LNCaP clone FGC (cell line): ENCODE measurements at places on chromosomes 6 and 20.

DNA sequence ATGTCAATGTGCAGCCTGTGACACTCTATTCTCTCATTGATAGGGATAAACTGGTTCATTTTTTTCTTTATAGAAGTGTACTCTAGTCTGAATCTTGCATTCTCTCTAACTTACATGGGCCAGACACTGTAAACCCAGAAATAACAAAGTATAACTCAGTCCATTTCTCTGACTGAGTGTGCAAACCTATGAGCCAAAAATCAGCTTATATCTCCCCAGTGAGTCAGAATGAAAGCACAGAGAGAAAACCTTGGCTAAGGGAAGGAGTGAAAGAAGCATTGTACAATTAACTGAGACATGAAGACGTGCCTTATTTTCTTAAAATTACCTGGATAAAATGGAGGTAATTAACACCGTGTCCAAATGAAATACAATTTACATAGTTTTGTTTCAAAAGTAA, 436.9 kb upstream of the IMPG1 start:
- no peak for DNase-seq

DNA sequence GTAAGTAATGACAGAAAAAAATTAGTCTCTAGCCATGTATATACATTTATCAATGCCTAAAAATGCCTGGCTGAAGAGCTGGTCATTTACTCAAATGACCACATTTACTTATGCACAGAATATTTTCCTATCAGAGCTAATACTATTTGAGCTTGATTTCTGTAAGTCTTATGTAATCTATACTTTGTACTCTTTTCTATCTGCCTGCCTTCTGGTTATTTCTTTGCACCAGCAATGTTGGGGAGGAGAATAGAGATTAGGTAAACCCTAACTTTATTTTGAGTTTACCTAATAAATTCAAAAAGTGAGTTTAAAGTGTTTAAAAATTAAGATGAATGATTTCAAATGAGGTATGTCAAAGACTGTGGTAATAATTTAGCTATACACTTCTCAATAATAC, 3.7 kb downstream of the CALHM5 start:
- no peak for DNase-seq

GRCh38 chr6:137927777-137928218, 60.7 kb downstream of the TNFAIP3 start:
- no peak for DNase-seq

GRCh38 chr20:25300496-25301170, 52.7 kb downstream of the PYGB start:
- DNase-seq = no peak

DNA sequence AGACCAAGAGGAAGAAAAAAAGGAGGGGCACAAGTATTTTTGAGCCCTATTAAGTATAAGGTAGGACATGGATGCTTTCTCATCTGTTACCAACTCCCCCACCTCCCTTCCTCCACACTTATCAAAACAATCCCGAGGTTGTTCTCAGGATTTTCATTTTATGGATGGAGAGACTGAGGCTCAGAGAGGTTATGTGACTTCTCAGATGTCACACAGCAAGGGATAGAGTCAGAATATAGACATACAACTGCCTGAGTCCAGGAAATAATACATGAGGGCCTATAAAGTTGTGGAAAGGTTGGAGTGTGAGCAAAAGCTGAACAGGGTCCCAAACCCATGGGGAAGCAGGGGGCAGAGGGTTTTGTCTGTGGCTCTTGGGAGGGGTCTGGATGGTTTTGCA, 19.3 kb downstream of the KCNK17 start:
- DNase-seq = no peak

- no peak for DNase-seq
Observed at GRCh38 chr6:157075549-157076450, 247.5 kb downstream of the TMEM242 start.

GRCh38 chr6:35651244-35651643, 37.5 kb downstream of the FKBP5 start:
- DNase-seq = no peak

- no peak for DNase-seq
Observed at GRCh38 chr6:13260101-13260598, 68.2 kb downstream of the TBC1D7 start.

DNA sequence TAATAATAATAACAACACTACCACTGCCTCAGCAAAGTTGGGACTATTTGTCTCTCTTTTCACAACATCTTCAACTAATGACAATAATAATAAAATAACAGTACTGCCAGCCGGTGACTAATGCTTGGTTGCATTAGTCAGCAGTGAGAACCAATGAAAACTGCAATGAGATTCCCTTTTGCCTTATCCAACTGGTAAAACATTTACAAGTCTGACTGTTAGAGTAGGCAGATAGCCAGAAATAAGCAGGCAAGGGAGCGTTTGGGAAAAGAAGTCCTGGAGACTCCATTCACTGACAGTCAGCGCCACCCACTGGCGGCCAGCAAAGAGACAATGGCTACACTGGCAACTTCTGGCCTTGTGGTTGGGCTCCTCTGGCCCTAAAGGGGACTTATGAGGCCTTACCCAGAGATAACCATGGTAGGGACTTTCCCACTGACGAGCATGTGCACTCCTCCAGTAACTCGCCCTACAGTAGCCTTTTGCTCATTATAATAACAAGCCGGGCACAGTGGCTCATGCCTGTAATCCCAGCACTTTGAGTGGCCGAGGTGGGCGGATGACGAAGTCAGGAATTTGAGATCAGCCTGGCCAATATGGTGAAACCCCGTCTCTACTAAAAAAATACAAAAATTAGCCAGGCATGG, 3.4 kb upstream of the NSFL1C start:
- DNase-seq = peak; percentile 99

- no peak for DNase-seq
Observed at GRCh38 chr20:63890201-63890576, 4.7 kb upstream of the DNAJC5 start.

DNA sequence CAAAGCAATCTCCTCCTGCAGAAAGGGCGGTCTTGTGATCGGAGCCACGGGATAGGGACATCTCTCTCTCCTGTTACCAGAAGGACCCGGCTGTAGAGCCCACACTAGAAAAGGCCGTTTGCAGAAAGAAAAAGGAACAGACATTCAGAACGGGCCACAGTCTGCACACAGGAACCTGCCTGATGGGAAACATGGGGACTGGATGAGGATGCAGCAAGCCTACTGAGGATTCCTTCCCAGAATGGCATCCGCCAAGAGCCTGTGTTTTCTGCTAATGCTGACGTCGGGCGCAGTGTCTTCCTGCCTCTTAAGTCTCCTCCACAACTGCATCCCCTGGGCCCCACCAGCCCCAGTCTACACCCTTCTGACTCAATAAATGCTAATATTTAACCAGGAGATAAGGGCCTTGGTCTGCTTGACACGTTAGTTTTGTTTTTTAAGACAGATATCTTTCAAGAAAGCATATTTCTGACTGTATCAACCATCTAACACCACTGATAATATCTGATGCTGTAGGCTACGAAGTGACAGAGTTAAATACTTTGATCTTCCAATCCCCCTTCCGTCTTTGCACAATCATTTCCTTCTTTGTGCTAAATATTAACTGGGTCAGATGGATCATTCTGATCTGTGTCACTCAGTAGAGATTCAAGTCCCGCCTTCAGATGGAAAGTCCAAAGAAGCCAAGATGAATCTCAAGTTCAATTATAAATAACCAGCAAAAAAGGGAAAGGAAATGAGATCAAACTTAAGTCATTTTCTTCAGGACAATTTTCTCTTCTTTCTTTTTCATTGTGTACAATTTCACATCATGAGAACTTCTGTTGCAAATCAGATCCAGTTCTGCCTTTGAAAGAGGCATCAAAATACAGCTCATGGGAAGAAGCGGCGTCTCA, 20.7 kb downstream of the FAM50B start:
- DNase-seq = no peak

DNA sequence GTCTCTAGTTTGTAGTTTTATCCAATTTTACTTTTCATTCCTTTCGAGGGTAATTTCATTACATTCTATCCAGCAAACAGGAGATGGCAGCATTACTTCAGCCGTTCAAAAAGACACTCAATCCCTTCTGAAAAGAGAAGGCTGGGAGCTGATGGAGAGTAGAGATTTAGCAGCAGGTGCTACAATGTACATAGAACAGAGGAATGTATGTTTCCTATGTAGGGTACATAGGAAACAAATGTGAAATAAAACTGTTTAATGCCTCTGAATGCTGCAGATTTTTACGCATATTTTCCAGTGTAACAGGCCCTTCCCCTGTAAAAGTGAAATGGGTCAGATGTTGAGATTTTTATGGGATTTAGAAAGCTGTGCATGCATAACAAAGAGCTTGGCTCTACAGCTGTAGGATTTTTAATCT, 16.0 kb downstream of the RPS12 start:
- DNase-seq = no peak

GRCh38 chr6:92354270-92354829, 1065.0 kb downstream of the EPHA7 start:
- DNase-seq = no peak

GRCh38 chr6:141488488-141488887, 644.2 kb upstream of the GJE1 start:
- DNase-seq = no peak

DNA sequence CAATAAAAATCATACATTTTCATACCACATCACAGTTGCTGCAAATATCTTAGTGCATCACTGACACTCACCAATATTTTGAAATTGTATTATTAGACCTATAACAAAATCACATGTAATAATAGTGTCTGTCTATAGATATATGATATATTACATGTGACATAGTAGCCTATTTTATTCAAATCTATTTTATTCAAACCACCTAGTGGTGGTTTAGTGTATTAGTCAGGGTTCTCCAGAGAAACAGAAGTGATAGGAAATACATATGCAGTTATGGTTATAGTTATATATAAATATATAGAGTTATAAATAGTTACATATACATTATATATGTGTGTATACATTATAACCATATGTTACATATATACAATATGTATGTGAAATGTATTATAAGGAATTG, 366.5 kb upstream of the ARID1B start:
- no peak for DNase-seq

DNA sequence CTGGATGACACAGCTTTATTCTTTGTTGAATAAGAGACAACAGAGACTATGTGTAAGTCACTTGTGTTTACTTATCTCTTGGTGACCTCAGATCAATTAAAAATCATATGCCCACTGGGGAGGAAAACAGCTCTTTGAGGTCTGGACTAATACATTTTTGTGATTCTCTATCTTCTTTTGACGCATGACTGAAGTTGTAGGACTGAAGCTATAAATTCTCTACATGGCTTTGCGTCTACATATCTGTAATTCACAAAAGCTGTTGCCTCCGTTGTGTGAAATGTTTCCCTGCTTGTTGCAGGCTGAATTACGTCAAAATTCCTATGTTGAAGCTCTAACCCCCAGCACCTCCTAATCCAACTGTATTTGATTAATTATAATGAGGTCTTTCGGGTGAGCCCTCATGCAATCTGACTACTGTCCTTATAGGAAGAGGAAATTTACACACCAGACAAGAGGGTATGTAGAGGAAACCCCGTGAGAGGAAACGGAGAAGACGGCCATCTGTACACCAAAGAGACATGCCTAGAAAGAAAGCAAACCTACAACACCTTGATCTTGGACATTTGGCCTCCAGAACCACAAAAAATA, 481.6 kb downstream of the PRKN start:
- no peak for DNase-seq

DNA sequence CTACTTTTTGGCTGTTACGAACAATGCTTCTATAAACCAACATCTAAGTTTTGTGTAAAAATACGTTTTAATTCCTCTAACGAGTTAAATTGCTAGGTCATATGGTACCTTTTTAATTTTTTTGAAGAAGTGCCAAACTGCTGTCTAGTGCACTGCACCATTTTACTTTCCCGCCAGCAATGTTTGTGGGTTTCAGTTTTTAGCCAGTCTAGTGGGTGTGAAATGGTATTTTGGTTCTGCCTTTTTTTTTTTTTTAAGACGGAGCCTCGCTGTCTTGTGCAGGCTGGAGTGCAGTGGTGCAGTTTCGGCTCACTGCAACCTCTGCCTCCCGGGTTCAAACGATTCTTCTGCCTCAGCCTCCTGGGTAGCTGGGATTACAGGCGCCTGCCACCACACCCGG, 34.1 kb upstream of the BAG2 start:
- no peak for DNase-seq

- no peak for DNase-seq
Observed at GRCh38 chr20:2838170-2838797, 2.2 kb downstream of the PCED1A start.

DNA sequence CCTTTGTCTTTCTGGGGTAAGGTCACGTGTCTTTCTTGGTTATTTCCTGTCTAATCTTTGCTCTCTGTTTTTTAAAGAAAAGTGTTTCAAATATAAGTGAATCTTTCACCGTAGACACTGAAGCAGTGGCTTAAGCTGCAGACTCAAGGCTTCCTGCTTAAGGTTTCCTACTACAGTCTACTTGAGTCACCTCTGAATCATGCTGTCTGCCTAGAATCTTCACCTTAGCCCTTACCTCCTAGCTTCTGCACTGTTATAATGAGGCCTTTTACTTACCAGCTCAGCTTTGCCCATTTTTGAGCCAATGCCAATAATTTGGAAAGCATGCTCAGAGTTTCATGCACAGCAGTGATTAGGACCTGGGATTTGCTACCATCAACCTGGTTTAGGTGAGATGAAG, 30.6 kb downstream of the ADGRF4 start:
- DNase-seq = no peak

DNA sequence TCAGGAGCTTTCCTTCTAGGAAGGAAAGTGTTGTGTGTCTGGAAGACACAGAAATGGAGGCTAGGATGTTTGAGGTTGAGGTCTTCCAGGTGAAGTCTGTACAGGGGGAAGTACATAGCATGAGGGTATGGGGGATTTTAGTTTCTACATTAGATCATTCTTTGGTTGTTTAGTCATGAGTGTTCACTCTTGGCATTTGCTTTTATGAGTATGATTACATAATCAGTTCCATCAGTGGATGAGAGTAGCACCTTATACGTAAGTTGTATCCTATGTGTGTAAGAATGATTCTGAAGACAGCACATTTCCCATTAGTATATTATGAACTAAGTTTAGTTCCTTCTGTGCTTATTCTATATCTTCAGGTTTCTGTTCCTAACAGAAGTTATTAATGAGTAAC, 1.9 kb downstream of the CDYL start:
- no peak for DNase-seq
